ENCODE measurements at places on chromosomes 3 and 15. TPM values are rescaled to one million over a fixed set of nuclear protein-coding genes. Genes with fewer than 3 reads are reported as not detected.

DNA sequence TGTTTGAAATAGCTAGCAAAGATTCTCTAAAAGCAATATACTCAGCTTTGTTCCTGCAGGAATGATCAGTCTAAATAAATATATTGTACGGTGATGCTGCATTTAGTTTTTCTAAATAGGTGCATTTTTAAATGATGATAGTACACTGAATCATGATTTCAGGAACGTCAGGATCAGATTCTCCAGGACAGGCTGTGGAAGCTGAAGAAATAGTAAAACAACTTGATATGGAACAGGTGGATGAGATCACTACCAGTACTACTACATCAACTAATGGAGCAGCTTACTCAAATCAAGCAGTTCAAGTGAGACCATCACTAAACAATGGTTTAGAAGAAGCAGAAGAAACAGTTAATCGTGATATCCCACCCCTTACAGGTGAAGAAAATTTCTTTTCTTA lies 46.3 kb upstream of the EIF3J start:
- no peak for DNase-seq

DNA sequence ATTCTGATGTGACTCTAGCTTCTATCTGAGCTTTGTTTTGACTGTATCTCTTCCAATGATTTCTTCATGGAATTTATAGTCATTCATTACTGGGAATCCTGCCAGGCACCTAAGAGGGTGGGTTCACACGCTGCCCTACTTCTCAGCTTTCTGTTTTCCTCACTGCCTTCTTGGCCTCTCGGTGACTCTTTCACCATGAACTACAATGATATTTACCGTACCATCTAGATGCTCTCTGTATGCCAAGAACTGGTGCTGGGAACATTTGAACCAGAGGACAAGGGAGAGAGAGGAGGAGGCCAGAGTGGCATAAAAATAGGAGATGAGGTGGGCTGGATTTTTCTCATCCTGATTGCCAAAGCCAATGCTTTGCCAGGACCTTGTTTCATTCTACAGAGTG lies 280.0 kb upstream of the P2RY1 start:
- no peak for DNase-seq

- DNase-seq = no peak
Measured at GRCh38 chr3:170524073-170524472, 61.8 kb downstream of the SLC7A14 start.

- peak; percentile 53 for DNase-seq
Measured at GRCh38 chr3:45647148-45647619, 42.0 kb upstream of the SACM1L start.

Gene GRIP2
- 0.47 TPM for total RNA-seq

Gene IGDCC3
- not detected for total RNA-seq

- DNase-seq = no peak
Measured at GRCh38 chr3:171260466-171260865, 199.7 kb downstream of the TNIK start.

DNA sequence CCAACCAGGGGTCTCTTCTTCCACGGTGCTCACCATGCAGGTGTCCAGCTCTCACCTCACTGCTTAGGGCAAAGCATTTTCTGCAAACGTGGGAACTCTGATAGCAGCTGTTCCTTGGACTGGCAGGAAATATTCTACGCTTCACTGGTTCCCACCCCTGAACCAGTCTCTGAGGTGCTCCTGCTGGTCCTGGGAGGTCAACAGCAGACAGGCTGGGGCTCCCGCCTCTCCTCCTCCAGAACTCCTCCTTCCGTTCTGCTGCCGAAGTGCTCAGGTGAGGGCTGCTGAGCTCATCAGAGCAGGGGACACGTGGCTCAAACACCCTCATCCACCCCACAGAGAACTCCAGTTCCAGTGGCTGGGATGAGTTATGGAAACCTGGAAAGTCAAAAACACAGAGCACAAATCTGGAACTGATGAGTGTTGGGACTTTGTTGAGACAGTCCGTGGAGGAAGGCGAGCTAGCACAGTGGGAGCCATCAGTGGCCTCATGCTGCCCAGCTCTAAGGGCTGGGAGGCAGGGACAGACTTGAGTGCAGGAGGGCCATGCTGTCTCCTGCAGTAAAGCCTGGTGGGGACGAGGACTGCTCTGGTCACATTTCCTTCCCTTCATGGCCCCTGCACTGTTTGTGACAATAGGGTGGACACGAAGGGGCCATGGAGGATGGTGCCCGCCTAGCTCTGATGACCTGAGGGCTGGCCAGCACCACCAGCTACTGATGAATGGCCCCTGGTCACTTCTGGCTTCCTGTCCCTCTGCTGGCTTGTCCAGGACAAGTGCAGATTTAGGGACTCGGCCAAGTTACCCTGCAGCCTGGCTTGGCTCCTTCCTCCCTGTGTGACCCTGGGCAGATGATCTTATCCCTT lies 137.8 kb downstream of the KLF13 start:
- no peak for DNase-seq

Gene ARHGEF26
- 6.6 TPM for total RNA-seq

DNA sequence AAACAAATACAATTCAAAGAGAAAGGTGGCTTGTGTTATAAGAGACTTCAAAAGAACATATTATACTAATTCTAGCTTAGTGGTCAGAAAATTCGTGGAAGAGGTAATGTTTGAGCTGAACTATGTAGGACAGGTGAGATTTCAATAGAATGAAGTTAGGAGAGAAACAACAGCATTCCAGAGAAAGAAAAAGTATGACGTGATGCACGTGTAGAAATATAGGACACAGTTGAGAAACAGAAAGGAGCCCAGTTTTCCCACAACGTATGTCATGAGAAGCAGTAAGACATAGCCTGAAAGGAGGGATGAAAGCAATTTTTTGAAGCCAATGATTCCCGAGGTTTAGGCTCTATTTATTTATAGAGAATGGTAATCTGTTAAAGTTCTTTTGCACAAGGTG lies 18.7 kb upstream of the P3H2 start:
- DNase-seq = no peak

DNA sequence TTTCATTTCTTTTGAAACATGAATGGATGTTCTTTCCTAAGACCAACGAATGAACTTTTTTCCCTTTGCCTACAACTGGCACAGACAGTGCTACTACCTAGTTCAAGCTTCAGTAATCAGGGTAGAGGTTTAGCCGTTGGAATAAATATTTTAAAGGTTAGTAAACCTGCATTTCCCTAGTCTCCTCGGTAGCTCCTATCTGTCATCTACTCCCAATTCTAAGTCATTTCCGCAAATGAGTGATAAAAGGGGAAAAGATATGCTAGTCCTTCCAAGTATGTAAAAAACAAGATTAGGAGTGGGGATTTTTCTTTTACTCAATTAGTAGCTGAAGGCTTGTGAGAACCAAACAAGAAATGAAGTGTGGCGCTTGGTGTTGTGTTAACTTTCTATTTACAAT lies 15.2 kb downstream of the SLTM start:
- no peak for DNase-seq

- DNase-seq = no peak
Measured at GRCh38 chr3:94175677-94176076, 112.8 kb downstream of the NSUN3 start.

Gene IREB2
- total RNA-seq = 52.4 TPM

DNA sequence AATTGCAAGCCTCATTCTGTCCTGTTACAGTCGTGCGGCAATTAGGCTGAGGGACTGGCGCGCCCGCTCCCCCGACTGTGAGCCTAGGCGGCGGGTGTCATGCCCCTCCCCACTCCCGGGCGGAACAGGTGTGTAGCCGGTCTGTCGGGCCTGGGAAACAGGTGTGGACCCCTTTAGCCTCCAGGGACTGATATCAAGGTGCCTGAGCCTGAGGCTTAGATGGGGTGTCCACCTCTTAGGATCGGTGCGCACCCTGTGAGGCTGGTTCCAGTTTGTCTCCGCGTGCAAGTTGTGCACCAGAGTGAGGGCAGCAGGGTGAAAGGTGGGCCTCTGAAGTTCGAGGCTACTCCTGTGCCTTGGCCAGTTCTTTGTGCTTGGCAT lies 686 bp downstream of the VPS8 start:
- DNase-seq = peak; percentile 45

- no peak for DNase-seq
Measured at GRCh38 chr3:42014458-42014920, 52.6 kb upstream of the ULK4 start.

- no peak for DNase-seq
Measured at GRCh38 chr3:27680517-27681246, 41.4 kb downstream of the EOMES start.

DNA sequence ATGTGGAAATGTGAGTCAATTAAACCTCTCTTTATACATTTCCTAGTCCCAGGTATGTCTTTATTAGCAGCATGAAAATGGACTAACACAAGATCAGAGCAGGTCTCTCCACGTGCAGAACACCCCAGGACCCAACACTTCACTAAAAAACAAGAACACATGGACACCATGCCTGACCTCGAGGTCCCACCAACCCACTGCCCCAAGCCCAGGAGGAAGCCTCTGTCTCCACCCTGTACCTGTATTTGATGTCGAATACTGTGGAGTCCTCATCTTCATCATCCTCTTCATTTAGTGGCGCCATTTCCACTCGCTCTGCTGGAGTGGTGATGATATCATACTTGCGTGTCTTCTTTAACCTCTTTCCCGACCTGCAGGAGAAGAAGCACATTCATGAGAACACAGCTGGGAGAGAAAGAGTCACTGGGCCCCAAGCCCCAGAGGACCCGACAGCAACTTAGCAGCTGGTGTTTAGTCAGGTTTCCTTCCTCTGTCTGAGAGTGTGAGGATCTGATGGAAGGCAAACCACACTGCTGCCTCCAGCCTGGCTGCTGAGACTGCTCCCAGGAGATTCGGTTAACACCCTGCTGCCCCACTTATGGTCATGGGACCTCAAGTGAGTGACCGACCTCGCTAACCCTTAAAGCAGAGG lies 25.5 kb downstream of the FAM174B start:
- DNase-seq = no peak

Gene SLC30A4
- total RNA-seq = 4.5 TPM

Gene AADAC
- not detected for total RNA-seq

GRCh38 chr15:100650685-100651084 lies 48.3 kb downstream of the ASB7 start:
- no peak for DNase-seq

Measured in colonic mucosa (tissue), 4 donors.